ENCODE measurements at places on chromosomes 1 and 21. TPM values are rescaled to one million over a fixed set of nuclear protein-coding genes. Genes with fewer than 3 reads are reported as not detected.

The PLCH2 gene
- polyA plus RNA-seq, result 5.1 TPM

The SPATA45 gene
- polyA plus RNA-seq, result not detected

The SPRR3 gene
- not detected for polyA plus RNA-seq

The PEF1 gene
- 119 TPM for polyA plus RNA-seq

The RNU1-4 gene
- polyA plus RNA-seq, result not detected

The MYCBP gene
- polyA plus RNA-seq, result 58.0 TPM

The KRTAP19-3 gene
- polyA plus RNA-seq, result not detected

The BRINP3 gene
- polyA plus RNA-seq, result not detected

The LCE2B gene
- polyA plus RNA-seq, result not detected

The TMIGD3 gene
- not detected for polyA plus RNA-seq

The TNFSF4 gene
- polyA plus RNA-seq, result 1.7 TPM

The CD160 gene
- 435 TPM for polyA plus RNA-seq

The KLF17 gene
- not detected for polyA plus RNA-seq

The RPE65 gene
- polyA plus RNA-seq, result not detected

The CCDC24 gene
- polyA plus RNA-seq, result not detected

The LCA5L gene
- not detected for polyA plus RNA-seq

The CD1E gene
- polyA plus RNA-seq, result 3.3 TPM

The RPAP2 gene
- polyA plus RNA-seq, result 28.6 TPM

The TXNDC12 gene
- polyA plus RNA-seq, result 108 TPM

The FAM151A gene
- not detected for polyA plus RNA-seq

The ATAD3B gene
- 2.5 TPM for polyA plus RNA-seq
